ENCODE measurements at places on chromosomes 1 and 21.

DNA sequence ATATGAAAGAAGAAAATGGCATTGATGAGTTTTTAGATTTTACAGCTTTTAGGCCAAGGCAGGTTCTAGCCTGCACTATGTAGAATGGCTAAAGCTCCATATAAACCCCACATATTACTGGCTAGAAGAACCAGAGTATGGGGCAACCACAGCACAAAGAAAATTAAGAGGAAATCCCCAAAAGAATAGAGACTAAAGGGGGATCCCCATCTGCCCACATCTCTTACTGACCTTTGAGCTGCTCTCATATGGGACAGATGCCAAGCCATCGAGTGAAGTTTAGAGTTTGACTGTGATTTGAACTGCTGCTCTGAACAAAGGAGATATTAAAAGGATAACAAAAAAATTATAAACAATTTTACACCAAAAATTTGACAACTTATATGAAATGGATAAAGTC lies 102.2 kb upstream of the HAO2 start:
- no peak for DNase-seq

GRCh38 chr1:63112155-63112900 lies 210.0 kb upstream of the FOXD3 start:
- DNase-seq: no peak

DNA sequence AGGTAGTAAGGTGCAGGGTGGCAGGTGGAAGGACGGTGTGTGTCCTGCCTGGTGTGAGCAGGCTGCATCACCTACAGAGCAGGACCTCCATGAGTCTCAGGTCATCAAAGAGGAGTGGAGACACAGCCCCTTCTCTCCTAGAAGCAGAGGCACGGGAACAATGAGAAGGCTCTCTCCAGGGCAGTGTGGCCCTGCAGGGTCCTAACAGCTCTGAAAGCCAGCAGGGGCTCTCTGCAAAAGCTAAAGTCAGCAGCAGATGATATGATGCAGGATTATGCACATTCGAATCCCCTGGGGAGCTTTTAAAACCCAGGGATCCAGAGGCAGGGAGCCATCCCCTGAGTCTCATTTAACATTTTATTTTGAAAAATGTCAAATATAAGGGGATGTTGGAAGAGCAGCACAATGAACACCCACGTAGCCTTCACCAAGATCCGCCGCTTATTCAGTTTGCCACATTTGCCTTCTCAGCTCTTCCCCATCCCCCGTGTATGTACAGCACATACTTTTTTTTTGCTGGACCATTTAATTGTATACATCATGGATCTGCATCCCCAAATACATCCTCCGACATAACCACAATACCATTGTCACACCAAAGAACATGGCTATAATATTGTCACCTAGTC lies 88.1 kb downstream of the CNIH3 start:
- no peak for DNase-seq

- no peak for DNase-seq
Measured at GRCh38 chr1:184485751-184486723, 99.2 kb downstream of the C1orf21 start.

GRCh38 chr1:39898648-39899603 lies 2.8 kb downstream of the MYCL start:
- DNase-seq: no peak

GRCh38 chr1:214418391-214418790 lies 133.0 kb downstream of the PTPN14 start:
- DNase-seq: no peak

GRCh38 chr1:12548973-12549459 lies 69.0 kb downstream of the DHRS3 start:
- DNase-seq: no peak

GRCh38 chr21:45127937-45128336 lies 53.6 kb downstream of the ADARB1 start:
- DNase-seq: no peak

DNA sequence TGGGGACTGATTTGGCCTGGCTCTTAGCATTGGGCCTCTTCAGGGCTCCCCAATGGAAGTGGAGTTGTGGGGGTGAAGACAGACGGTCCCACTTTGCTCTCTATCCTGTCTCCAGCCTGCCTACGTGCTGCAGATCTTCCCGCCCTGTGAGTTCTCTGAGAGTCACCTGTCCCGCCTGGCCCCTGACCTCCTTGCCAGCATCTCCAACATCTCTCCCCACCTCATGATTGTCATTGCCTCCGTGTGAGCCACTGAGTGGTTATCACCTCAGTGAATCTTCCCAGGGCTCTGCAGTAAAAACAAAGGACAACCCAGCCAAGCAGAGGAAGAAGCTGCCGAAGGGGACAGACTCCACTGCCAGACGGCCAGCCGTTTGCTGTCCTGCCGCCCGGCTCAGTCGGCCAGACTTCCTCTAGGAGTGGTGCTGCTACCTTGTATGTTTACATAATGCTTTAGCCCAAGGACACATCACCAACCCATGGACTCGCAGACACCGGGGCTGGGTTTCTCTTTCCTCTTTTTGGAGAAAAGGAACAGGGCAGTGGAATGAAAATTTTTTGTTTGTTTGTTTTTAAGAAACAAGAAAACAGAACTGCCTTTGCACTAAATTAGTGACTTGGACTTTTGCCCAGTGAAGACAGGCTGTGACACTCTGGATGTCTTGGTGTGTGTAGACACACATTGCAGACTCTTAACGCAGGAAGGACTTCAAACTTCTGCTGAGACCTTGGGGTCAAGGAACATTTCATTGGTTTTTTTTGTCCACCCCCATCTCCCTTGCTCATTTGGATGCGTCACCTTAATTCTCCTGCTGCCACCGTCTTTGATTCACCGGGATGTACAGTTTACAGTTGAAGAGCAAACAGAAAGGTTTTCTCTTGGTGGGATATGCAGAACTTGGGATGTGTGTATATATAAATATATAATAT lies 36.5 kb downstream of the ZBTB17 start:
- DNase-seq: no peak

DNA sequence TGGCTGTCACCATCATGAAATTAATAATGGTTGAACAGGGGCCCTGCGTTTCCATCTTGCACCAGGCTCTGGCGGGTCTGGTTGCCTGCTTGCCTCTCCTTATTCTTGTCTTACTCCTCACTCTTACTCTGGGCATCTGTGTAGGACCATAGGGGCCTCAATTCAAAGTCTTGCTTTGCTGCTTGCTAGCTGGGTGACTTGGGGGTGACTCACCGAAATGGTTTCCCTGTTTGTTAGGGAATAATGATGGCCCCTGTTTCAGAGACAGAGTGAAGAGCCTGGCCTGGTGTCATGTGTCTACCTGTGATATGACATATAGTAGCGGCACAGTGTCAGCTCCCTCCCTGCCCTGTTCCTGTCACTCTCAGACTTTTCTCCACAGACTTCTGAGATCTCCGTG lies 24.6 kb downstream of the KCNC4 start:
- DNase-seq: no peak

- no peak for DNase-seq
Measured at GRCh38 chr1:110607536-110608230, 1.5 kb upstream of the KCNA2 start.

- no peak for DNase-seq
Measured at GRCh38 chr21:42661688-42662429, 8.4 kb downstream of the PDE9A start.

GRCh38 chr1:158095737-158096335 lies 84.9 kb upstream of the CD1D start:
- DNase-seq: no peak

GRCh38 chr1:3499611-3500010 lies 45.1 kb downstream of the ARHGEF16 start:
- no peak for DNase-seq

DNA sequence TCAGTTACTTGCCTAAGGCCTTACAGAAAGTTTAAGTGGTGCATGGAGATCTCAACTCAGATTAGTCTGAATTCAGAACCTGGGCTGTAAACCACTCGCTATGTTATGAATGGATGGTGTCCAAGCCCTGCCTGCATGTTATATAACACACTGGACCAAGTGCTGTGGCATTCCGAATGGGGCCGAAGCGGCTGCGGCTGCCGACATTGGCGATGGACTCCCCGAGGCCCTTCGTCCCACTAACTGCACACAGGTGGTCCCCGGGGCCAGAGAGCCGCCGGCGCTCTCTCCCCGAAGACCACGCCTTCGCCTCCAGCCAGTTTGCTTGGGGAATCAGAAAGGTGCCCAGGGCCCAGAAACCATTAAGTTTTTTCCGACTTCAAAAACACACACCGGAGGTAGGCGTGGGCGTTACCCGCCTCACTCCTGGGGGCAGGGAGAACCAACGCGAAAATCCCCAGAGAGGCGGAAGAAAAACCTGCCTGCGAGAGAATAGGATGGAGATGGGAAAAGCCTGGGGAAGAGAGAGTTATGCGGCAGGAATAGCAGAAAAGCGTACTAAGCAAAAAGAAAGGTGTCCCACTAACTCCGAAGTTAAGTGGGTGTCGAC lies 579 bp upstream of the TENT5C start:
- DNase-seq: no peak

GRCh38 chr1:197659171-197659570 lies 116.1 kb downstream of the DENND1B start:
- DNase-seq: no peak

- DNase-seq: no peak
Measured at GRCh38 chr1:53362851-53363642, 35.2 kb upstream of the LRP8 start.

GRCh38 chr1:11802616-11802972 lies 3.2 kb downstream of the MTHFR start:
- no peak for DNase-seq

DNA sequence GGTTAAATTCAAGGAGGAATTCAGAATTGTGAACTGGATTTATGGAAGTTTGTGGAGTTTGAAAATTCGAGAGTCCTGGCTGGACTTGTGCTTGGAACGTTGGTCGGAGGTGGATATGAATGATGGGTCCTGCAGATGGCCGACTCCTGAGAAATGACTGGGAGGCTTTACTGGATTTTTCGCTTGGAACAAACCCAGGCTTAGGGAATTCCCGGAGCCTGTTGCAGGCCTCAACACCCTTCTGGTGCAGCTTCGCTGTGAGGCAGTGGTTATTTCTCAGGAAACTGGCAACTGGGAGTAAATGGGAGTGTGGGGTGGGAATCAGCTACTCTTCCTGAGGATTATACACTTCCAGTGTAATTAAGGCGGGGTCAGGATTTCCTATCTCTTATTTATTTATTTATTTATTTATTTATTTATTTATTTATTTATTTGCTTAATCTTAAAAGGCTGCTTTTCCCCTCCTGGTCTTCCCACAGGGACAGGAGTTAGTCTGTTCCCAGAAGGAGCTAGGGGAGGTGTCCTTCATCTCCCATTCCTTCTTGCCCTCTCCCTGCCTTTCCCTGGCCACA lies 21.1 kb downstream of the MAPKAPK2 start:
- no peak for DNase-seq

GRCh38 chr1:23966973-23967493 lies 7.4 kb downstream of the PNRC2 start:
- DNase-seq: no peak

GRCh38 chr1:228544921-228545591 lies 57.9 kb downstream of the RNF187 start:
- no peak for DNase-seq

DNA sequence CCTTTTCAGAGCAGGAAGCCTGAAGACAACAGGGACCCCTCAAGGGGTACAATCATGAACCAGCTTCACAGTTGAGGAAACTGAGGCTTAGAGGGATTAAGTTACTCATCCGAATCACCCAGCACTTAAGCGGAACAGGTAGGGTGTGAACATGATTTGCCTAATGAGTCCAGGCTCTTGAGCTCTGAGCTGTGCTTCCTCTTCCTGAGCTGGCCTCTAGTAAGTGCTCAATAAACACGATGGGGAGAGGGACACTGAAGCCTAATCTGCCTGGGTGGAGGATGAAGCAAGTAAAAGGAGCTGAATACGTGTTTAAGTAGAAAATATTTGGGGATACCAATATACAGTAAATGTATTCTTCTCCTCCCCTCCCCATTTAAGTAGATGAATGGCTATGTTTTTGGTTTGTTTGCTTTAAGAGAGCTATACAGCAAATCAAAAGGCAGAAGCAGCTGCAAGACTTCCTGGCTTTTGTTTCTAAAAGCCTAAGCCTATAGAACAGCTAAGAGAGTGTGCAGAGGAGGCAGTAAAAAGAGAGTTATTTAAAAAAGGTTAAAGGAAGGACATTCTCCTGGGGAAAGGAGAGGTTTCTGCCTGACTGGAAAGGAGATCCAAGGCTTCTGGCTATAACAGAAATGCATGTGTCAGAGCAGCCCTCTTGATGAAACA lies 20.5 kb downstream of the STPG1 start:
- no peak for DNase-seq

DNA sequence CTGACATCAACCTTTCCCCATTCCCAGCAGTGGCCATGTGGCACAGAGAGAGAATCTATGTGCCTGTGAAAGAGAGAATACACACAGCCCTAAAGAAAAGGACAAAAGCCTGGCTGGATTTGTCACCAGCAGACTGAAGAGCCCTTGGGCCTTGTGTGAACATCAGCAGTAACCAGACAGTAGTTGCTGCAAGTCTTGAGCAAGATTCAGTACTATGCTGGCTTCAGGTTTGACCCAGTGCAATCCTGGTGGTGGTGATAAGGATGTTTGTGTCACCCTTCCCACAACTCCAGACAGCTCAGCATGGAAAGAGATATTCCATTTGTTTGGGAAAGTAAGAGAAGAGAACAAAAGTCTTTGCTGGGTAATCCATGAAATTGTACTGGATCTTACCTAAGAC lies 28.4 kb upstream of the GBP6 start:
- DNase-seq: no peak

DNA sequence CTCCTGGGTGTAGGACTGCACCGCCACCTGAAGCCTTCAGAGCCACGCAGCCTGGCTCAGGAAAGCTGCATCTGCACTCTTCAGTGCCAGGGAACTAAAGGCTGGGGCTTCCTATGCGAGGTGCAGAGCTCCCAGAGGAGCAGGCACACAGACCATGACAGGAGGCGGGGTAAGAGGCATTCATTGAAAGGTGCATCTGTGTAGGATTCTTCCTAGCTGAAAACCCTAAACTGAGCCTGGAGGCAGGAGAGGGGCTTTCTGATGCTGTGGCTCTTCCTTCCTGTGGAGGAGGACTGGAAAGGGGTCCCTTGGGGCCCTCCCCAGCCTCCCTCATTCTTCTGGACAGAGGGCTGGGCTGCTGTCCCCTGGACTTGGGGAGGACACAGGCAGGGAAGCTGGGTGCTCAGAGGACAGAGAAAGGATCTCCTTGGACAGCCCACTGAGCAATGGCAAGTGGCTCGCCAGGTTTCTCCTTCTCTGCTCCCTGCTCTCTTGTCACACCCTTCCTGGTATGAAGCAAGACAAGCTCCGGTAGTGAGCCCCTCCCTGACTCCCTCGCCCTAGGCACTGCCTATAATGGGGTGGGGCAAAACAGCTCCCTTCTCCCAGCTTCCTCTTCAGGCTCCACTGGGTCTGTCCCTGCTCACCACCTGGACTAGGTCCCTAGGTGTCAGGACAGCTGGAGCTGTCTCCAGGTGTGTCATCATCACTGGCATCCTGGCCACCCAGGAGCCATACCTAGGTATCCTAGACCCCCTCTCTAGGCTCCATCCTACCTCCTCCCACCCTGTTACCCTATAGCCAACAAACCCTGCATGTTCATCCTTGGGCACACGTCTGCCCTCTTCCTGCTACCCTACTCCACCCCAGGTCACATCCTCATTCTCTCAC lies 20.0 kb downstream of the S100A6 start:
- no peak for DNase-seq
